ENCODE measurements at places on chromosomes 7 and 10.

GRCh38 chr10:8242295-8242872 lies 187.9 kb downstream of the GATA3 start:
- DNase-seq, result no peak

DNA sequence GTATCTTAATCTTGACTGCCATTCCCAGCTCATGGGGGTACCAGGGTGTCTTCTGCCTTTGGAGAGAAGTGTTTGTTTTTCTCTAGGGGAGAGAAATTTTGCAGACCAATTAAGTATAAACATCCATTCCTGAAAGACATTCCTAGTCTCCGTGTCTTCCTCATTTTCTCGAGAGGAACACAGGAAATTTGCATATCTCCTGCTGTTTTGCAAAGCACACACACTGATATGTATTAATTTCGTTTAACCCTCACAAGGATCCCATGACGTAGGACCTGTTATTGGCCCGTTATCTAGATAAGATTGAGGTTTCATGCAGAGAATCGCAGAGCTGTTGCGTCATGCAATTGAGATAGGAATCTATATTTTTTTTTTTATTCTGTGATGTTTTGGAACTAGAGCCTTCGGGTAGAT lies 944 bp downstream of the RHBDD2 start:
- no peak for DNase-seq

DNA sequence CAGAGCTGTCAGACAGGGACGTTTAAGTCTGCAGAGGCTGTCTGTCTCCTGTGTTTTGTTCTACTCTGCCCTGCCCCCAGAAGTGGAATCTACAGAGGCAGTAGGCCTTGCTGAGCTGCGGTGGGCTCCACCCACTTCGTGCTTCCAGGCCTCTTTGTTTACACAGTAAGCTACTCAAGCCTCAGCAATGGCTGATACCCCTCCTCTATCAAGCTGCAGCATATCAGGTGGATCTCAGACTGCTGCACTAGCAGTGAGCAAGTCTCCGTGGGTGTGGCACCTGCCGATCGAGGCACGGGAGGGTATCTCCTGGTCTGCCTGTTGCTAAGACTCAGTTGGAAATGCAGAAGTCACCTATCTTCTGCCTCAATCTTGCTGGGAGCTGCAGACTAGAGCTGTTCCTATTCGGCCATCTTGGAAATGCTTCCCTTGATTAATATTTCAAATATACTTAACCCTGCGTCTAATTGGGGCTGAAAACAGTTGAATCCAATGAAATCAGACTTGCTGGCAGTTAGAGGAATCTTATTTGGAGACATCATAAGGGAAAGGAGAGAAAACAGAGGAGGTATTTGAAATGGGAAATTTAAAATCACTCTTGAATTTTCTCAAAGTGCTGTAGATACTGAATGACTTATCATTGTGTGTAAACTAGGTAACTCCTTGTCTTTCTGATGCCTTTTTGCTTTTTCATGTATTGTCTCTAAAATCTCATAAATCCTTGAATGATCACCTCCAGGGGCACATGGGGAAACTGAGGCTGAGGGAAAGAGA lies 13.8 kb upstream of the CYP3A5 start:
- peak; percentile 26 for DNase-seq

DNA sequence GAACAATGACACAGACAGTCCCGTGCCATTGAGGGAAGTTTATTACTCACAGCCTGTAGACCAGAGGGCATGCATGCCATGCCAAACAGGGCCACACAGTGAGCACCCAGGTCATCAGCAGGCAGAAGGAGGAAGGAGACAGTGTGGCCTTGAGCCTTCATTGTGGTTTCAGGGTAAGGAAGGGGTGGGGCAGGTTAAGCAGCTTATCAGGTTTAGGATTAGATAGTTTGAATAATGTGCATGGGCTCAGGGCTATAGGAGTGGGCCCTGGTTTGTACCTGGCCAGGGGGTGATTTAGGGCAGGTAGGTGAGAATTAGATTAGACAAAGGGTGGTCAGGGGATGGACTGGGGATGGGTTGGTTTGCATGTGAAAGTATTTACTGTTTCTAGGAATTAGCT lies 67.9 kb downstream of the ADCY1 start:
- DNase-seq, result no peak

GRCh38 chr10:129727495-129727894 lies 236.6 kb downstream of the EBF3 start:
- DNase-seq, result no peak

- peak; percentile 13 for DNase-seq
Measured at GRCh38 chr7:155993420-155994278, 181.4 kb upstream of the SHH start.

- no peak for DNase-seq
Measured at GRCh38 chr10:94102436-94102835, 108.7 kb downstream of the PLCE1 start.

- no peak for DNase-seq
Measured at GRCh38 chr10:131703941-131704340, 196.9 kb upstream of the PPP2R2D start.

- no peak for DNase-seq
Measured at GRCh38 chr7:128350708-128351295, 7.1 kb upstream of the RBM28 start.

- peak; percentile 80 for DNase-seq
Measured at GRCh38 chr10:96339956-96340904, 18.6 kb downstream of the OPALIN start.

DNA sequence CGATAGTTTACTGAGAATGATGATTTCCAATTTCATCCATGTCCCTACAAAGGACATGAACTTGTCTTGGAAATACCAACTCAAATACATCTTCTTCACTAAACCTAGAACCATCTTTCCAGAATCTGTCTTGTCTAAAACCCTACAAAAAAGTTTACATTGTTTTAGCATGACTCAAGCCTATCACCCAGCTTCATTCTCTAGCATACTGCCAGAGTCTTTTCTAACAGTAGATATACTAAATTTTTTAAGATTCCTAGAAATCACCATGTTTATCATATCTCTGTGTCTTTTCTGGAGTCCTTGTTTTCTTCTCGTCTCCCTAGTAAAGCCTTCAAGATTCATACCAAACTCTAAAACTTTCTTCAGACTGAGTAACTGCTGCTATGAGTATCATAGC lies 129.7 kb downstream of the SEMA3E start:
- no peak for DNase-seq

DNA sequence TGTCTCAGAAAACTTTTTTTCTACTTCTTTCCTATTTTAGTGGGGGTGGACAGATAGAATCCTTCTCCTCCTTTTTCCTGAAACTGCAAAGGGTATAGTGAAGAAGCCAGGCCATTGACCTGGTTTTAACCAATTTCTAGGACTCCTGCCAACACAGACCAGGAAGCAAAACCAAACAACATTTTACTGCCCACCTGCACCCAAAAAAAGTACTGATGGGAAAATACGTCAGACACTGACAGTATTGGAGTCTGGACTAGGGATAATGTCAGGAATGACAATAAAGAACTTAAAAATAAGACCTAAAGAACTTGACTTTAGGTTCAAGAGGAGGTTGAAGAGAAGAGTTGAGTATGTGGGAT lies 5.0 kb upstream of the STEAP4 start:
- no peak for DNase-seq

GRCh38 chr7:135317676-135318325 lies 84.2 kb downstream of the STRA8 start:
- peak; percentile 52 for DNase-seq

DNA sequence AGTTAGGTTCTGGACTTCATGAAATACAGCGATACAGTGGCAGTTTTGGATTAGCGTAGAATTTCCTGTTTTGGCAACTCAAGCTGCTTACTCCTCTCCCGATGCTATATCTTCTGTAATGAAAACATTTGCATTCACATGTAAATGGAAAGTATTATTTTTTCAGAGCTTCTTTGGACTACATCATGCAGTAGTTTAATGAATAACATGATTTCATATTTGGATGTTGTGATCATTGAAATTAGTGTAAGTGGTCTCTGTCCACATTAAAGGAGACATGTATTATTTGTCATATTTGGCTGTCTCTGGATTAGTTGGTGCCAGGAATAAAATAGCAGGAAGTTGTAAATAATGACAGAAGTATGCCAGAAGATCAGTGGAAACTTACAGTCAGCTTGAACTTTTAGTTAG lies 331.6 kb downstream of the GFRA1 start:
- no peak for DNase-seq

- DNase-seq, result no peak
Measured at GRCh38 chr7:91343420-91343960, 79.3 kb downstream of the FZD1 start.

- no peak for DNase-seq
Measured at GRCh38 chr10:29896053-29896452, 163.3 kb downstream of the JCAD start.

- no peak for DNase-seq
Measured at GRCh38 chr7:105316578-105317344, 72.0 kb downstream of the SRPK2 start.

DNA sequence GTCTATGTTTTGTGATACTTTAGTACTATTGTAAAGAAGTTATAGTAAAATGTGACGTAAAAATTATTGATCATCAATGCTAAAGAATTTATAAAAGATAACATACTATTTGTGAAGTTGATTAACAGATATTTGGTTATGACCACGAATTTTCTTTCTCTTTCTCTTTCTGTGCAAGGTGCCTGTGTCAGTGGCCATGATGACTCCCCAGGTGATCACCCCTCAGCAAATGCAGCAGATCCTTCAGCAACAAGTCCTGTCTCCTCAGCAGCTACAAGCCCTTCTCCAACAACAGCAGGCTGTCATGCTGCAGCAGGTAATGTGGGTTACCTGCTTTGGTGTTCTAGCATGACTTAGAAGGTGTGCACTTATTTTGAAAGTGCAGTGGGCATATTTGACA lies 213.7 kb downstream of the FOXP2 start:
- no peak for DNase-seq

DNA sequence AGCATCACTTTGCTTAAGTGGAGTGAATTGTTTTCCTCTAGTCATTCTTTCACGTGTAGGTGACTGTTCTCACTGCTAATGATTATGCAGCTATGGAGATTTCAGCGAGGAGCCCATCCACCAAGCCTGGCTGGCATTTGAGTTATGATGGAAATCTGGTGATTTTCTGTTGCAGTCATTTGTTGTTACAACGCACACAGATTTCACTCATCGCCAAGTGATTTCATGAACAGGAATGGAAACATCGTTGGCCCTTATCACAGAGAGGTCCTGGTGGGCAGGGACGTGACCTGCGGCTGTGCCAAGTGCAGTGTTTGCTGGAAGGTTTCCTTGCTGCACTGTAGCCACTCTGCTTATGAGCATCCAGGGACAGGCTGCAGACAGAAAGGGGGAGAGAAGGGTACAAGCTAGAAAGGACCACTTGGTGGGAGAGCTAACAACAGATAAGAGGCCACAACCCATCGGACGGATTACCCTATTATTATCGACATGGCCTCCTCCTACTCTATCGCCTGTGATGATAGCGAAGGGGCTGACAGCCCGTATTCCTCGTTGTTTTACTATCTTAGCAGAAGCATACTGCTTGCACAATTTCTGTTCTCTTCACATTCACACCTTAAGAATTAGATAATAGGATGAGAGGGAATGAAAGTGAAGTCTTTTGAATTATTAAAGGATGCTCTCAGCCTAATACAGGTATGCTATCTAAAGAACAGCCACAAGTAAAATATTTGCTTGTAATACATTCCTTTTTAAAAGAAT lies 99.0 kb upstream of the PITRM1 start:
- DNase-seq, result no peak

DNA sequence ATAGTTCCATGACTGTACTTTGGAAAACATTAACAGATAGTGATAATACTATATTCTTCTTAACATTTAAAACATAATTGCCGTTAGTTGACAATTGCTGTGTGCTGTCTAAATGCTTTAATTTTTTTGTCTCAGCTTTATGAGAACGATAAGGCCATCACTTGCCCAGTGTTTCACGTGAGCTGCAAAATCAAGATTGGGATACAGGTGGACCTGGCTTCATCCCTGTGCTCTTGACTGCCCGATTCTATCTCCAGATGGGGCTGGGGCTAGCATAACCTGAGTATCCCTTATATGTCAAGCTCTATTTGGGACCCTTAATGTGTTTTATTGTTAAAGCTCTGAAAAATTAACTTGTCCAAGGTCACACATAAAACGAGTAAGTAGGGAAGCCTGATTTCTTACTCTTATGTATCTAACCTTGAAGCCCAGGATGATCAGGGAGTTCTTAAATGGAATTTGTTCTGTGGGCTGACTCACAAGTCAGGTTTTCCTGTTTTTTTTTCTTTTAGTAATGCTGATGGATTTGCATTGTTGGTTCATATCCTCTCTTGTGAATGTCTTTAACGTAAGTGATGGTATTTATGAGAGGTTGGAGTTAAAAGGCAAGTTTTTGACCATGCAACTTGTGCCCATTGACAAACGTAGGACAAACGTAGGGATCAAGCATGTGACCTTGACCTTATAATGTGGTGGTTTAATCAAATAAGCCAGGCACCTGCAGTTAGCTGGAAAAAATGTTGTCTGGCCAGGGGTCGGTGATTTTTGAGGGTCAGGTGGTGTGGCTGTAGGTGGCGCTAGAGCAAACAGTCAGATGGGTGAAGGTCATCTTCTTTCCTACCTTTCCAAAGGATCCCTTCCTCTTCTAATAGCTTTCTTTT lies 3.6 kb downstream of the PRKAR2B start:
- DNase-seq, result peak; percentile 3

GRCh38 chr7:155568333-155568660 lies 21.9 kb upstream of the CNPY1 start:
- no peak for DNase-seq

- DNase-seq, result peak; percentile 49
Measured at GRCh38 chr10:128035557-128035973, 90.7 kb downstream of the MKI67 start.

DNA sequence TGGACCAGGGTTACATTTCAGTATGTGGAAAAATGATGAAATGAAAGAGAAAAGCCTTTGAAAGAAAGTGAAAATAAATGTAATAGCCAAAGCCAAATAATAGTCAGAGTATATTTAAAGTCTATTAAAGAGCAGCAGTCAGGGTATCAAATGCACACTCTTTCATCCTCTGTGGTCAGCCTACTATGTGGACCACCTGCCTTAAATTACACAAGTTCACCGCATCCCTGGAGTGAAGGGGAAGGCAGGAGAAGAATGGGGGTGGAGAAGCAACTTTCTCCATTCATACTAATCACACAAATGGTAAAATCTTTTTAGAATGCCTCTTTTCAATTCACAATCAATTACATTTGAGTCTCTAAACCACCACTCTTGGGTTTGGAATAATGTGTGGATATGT lies 16.0 kb downstream of the TWIST1 start:
- no peak for DNase-seq

- DNase-seq, result no peak
Measured at GRCh38 chr10:99676426-99676825, 17.1 kb downstream of the ENTPD7 start.

- no peak for DNase-seq
Measured at GRCh38 chr10:73584737-73585136, 6.4 kb downstream of the USP54 start.
